IMR-90 (cell line): ENCODE measurements at places on chromosomes 11 and 22. TPM values are rescaled to one million over a fixed set of nuclear protein-coding genes. Genes with fewer than 3 reads are reported as not detected.

TPH1 gene
- under 0.01 TPM in 2 replicates for total RNA-seq

GRCh38 chr11:112975051-112975450 lies 13.8 kb downstream of the NCAM1 start:
- DNase-seq: no peak

DCPS gene
- total RNA-seq: 18.6 and 19.7 TPM in 2 replicates

DNA sequence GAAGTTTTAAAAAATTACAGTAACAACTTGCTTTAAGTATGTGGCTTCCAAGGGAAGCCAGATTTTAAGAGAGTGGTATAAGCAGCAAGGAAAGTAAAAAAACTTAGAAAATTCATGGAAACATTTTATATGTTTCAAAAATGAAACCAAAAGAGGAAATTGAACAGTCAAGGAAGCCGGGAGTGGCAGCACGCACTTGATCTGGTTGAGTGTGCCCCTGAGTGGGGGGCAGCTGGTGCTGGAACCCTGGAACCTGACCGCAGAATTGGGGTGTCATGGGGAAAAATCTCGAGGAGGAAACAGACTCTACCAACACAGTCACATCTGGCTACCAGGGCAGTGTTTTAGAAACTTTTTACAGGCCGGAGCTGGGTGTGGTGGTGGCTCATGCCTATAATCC lies 14.0 kb downstream of the MICALL1 start:
- DNase-seq: no peak

GRCh38 chr11:2728663-2729332 lies 29.0 kb upstream of the KCNQ1OT1 start:
- DNase-seq: no peak

DNA sequence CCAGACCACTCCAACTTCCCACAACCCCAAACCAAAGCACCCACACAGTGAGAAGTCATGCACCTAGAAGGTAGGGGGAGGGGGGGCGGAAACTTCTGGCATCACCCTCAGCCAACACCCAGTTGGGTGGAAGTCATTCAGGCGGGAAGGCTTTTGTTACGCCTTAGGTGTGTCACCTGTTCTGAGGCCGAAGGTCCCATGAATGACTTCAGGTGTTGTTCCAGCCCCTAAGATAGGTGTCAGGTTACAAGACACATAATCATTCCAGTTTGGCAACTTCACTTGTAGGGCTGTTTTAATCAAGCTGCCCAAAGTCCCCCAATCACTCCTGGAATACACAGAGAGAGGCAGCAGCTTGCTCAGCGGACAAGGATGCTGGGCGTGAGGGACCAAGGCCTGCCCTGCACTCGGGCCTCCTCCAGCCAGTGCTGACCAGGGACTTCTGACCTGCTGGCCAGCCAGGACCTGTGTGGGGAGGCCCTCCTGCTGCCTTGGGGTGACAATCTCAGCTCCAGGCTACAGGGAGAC lies at the start of gene TMPRSS4:
TSS of gene TMPRSS4 (plus strand) at position 325 of the 528 bp plus-strand sequence. CDS start 225 bp downstream, outside the sequence.
- DNase-seq: no peak

DNA sequence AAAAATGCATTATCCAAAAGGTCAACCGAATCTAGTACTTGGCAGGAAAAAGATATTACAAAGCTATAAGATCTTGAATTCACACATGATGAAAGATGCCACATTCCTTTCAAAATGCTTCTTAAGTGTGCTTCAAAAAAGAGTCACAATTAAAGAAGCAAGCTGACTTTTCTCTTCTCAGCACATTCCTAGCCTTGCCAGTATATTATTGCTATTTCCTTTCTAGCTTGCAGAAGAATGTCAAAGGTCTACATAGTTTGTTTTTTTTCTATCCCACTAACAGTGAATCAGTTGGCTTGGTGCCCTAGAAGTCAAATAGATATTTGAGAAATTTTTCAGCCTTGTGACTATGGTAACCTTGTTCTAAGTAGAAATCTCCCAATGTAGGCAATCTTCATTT lies 56.8 kb downstream of the GUCY1A2 start:
- DNase-seq: peak; percentile 72

HTR3A gene
- total RNA-seq: not detected in 2 replicates

SLC22A12 gene
- not detected in 2 replicates for total RNA-seq

- DNase-seq: no peak
These were observed 316.5 kb downstream of the KIRREL3 start for GRCh38 chr11:126683766-126684728.

TRIM49 gene
- total RNA-seq: not detected in 2 replicates

C11orf87 gene
- total RNA-seq: under 0.01 TPM in 2 replicates

DNA sequence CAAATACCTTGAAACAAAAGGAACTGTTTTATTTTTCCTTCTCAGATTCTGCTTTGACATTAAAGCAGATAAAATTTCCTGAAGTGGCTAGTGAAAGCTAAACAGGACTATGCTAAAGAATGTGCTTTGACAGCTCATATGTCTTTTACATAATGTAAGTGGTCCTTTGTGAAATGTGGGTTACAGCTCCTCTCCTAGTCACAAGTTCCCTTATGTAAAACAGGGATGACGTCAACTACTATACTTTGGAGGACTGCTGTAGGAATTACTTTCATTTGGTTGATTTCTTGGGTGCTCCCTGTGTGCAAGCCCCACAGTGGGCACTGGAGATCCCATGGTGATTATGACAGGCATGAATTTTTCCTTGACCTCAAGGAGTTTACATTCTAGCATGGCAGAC lies 216.6 kb upstream of the NARS2 start:
- DNase-seq: peak; percentile 85

GRCh38 chr11:94302776-94303175 lies 1.6 kb upstream of the IZUMO1R start:
- DNase-seq: no peak

MPZL2 gene
- total RNA-seq: not detected in 2 replicates

DNA sequence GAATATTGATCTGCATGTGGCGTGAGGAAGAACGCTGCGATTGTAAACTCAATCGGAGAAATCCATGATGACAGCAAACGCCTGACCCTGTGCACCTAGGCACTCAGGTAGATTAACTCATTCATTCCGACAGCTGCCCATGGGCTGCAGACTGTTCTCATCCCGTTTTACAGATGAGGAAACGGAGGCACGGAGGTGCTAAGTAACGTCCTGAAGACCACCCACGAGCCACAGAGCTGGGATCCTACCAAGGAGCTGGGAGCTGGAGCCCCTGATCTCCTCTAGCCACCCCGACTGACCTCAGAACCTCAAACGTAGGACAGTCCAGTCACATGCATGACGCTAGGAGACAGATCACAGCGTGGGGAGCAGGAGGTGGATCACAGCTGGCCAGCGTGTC lies 1092.7 kb downstream of the BRD1 start:
- DNase-seq: no peak
